ENCODE measurements at places on chromosomes 2 and 18.

DNA sequence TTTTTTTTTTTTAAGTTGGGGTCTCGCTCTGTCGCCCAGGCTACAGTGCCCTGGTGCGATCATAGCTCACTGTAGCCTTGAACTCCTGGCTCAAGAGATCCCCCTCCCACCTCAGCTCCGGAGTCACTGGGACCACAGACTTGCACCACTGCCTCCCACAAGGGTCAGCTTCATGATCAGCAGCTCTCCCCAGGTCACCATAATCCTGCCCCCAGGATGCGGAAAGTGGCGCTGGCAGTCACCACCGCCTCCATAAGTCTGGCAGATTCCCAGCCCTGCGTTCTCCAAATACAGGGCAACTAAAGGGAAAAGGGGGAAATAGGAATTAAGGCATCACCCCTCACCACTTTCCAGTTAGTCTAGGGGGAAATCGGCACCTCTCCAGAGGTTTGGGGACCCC lies 5.2 kb upstream of the ARID5A start:
- DNase-seq: no peak

DNA sequence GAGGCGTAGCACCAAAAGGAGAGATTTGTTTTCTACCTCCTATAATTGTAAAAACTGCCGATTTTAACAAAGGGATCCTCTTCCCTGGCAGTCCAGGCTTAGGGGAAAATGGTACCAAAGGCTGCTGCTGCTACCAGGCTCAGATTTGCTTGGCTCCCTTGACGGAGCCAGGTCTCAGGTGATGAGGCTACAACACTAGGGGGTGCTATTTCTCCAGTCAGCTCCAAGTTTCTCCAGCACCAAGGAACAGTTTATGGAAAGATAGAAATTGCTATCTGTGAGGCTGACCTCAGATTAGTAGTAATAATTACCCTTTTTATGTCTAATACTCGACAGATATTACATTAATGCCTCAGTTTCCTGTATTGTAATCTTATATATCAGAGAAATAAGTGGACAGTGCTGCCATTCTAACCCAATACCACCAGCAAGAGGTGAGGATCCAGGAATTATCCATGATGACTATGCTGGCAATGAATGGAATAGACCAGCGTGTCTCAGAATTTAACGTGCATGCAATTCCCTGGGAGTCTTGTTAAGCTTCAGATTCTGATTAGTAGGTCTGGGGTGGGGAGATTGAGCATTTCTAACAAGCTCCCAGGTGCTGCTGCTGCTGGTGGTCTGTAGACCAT lies 111.3 kb downstream of the ESCO1 start:
- DNase-seq: no peak

- no peak for DNase-seq
Observed at GRCh38 chr2:230944123-230944653, 19.1 kb upstream of the GPR55 start.

- no peak for DNase-seq
Observed at GRCh38 chr2:132267105-132267497, 105.3 kb upstream of the ANKRD30BL start.

- no peak for DNase-seq
Observed at GRCh38 chr18:54776282-54776977, 51.8 kb upstream of the RAB27B start.
